ENCODE measurements at places on chromosomes 3 and 15.

- H3K27me3 ChIP-seq: peaks cover 33% of the 10 kb centered on the region
- no peak overlapping the region for H3K27ac ChIP-seq
- H3K36me3 ChIP-seq: peaks cover 3% of the 10 kb centered on the region
Observed at GRCh38 chr15:79540551-79540950, 108.4 kb downstream of the MINAR1 start.

GRCh38 chr3:141411251-141411771 is 43.0 kb downstream of the ZBTB38 start:
- H3K36me3 ChIP-seq: peaks cover 8% of the 10 kb centered on the region
- H3K27ac ChIP-seq: peak overlapping the region; percentile 98
- H3K27me3 ChIP-seq: no peaks in the 10 kb centered on the region
- peak overlapping the region; percentile 82 for H3K4me3 ChIP-seq
- DNase-seq: no peak

DNA sequence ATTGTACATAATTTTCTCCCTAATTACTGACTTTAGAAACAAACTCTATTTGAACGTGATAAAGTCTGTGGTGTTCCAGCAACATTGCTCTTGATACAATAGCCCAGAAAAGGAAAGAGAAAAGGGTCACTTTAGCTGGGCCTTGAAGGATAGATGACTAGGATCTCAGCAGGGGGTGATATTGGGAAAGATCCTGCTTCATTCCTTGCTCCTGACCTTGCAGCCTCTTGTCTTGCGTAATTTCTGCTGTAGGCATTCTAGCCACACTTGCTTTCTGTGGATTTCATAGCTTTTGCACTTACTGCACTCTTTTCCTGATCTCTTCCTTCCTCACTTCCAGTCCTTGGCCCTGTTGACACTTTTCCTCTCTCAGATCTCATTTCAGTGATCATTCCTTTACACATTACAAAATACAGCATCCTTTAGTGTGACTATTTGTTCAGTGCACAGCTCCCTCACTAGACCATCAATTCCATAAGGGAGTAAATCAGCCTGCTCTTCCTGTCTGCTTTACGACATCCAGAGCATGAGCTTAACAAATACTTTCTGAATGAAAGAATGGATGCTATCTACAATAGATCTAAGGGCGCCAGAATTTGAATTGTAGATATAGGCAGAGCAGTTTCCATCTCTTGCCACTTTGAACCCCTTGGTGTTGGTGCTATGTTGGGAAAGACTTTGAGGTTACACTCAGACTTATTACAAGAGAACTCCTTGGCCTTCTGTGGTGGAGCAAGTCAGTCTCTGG is 559.6 kb upstream of the MDFIC2 start:
- no peak for DNase-seq
- H3K27me3 ChIP-seq: peaks cover 5% of the 10 kb centered on the region
- H3K4me1 ChIP-seq: no peaks in the 10 kb centered on the region
- no peak overlapping the region for H3K4me3 ChIP-seq
- H3K27ac ChIP-seq: no peak overlapping the region
- H3K36me3 ChIP-seq: no peaks in the 10 kb centered on the region

- no peaks in the 10 kb centered on the region for H3K4me1 ChIP-seq
- H3K27ac ChIP-seq: no peak overlapping the region
- peaks cover 53% of the 10 kb centered on the region for H3K27me3 ChIP-seq
- no peak overlapping the region for H3K4me3 ChIP-seq
- DNase-seq: no peak
- H3K36me3 ChIP-seq: no peaks in the 10 kb centered on the region
Observed at GRCh38 chr15:81498294-81498693, 124.3 kb upstream of the TMC3 start.

DNA sequence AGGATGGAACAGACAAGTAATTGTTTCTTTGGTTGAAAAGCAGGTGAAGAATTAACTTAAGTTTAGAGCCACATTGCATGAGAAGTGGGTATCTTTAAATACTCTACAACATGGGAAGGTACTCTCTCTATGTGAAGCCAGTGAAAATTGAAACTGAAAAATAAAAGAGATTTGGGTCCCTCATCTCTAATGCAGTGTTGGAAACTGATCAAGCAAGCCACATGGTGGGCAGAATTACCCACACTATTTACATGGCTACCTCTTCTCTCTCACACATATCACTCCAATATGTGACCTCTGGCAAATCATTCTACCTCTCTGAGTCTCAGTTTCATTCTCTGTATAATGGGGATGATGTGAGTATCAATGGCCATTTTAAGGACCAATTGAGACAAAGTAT is 339.0 kb downstream of the IL5RA start:
- DNase-seq: no peak
- H3K27ac ChIP-seq: no peak overlapping the region
- no peaks in the 10 kb centered on the region for H3K36me3 ChIP-seq
- H3K4me3 ChIP-seq: no peak overlapping the region

DNA sequence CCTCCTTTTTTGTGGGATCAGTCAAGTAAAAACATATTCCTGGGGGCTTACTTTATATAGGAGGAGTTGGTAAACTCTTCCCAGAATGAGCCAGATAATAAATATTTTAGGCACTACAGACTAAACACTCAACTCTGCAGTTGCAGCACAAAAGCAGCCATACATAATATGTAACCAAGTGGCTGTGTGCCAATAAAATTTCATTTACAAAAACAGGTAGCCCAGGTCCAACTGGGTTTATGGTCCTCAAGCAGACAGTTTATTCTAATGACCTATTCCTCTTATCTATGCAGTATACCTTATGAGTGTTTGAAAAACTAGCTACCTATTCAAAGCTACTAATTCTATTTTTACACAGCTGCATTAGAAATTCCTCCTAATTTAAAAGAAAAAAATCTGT is 61.8 kb downstream of the FAIM start:
- H3K27ac ChIP-seq: no peak overlapping the region
- H3K4me1 ChIP-seq: peaks cover 7% of the 10 kb centered on the region
- H3K36me3 ChIP-seq: peaks cover 18% of the 10 kb centered on the region
- DNase-seq: no peak

- H3K4me3 ChIP-seq: no peak overlapping the region
- H3K36me3 ChIP-seq: no peaks in the 10 kb centered on the region
- no peaks in the 10 kb centered on the region for H3K27me3 ChIP-seq
Observed at GRCh38 chr3:195929452-195929851, 21.1 kb upstream of the TNK2 start.

- no peaks in the 10 kb centered on the region for H3K27me3 ChIP-seq
- H3K27ac ChIP-seq: no peak overlapping the region
- DNase-seq: no peak
Observed at GRCh38 chr3:172203522-172204258, 164.3 kb downstream of the FNDC3B start.

DNA sequence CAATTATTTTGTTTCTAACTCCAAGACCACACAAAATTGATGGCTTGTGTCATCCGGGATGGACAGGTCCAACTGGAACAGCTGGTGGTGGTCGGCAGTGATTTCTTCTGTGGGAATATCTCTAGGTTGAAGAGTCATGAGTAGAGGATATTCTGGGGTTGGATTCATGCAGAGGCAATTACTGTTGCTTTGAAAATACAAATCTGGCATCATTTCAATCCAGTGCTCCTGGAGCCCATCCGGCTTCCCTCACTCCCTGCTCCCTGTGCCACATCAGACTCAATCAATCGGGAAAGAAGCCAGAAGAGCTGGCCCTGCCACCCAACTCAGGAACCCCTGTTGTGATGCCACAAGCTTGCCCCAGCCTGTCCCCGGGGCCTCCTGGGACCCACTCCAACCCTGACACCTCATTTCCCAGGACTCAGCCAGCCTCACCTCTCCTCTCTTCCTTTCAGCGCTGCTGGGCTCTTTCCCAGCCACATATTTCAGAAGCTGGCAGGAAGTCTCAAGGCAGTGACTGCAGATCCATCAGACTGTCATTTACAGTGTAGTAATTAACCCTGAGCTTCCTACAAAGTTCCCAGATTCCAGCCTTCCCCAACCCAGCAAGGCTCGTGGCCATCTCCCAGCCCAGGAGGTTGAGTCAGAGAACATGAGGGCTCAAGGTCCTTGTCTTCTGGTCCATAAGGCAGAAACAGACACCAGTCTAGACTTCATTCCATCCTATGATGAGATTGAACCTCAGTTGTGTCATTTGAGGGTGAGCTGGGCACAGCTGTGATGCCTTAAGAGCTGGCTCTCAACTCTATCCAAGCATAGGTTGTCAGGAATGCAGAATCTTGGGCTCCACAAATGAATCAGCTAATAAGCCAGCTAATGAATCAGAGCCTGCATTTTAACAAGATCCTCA is 114.0 kb downstream of the FAM174B start:
- no peak overlapping the region for H3K27ac ChIP-seq
- DNase-seq: no peak
- no peaks in the 10 kb centered on the region for H3K36me3 ChIP-seq

DNA sequence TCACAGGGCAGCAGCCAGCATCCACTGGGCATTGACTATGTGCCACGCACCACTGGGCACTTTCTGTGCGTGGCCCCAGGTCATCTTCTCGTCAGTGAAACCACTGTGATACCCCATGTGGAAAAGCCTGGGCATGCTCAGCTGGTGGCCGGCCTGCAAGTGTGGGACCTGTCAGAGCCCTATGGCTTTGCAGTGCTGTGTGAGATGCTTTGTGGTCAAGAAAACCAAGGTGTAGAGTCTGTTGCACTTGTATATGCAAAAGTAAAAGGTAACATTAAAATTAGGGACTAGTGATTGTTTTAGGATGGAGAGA is 69.5 kb downstream of the PGPEP1L start:
- H3K27me3 ChIP-seq: no peaks in the 10 kb centered on the region
- DNase-seq: no peak
- peaks cover 3% of the 10 kb centered on the region for H3K36me3 ChIP-seq
- H3K4me1 ChIP-seq: no peaks in the 10 kb centered on the region

DNA sequence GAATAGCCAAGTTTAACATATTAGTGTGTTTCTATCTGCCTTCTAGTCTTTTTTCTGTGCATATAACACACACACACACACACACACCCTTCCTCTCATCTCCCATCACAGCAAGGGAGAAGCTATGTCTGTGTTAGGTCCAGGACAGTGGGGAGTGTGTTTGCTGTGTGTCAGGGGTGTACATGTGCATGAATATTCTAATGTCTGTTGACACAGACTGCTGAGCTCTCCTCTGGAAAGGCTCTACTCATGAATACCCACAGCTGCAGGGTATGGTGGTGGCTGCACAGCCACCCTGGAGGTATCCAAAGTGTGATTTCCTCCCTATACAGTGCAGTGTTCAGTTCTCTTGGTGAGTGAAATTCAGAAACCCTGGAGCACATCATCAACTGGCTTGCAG is 42.9 kb downstream of the ARNT2 start:
- H3K27ac ChIP-seq: no peak overlapping the region
- H3K4me3 ChIP-seq: no peak overlapping the region
- no peaks in the 10 kb centered on the region for H3K4me1 ChIP-seq
- no peak for DNase-seq

- peak overlapping the region; percentile 85 for H3K4me3 ChIP-seq
- H3K36me3 ChIP-seq: peaks cover 4% of the 10 kb centered on the region
- H3K27ac ChIP-seq: peak overlapping the region; percentile 90
Observed at GRCh38 chr15:67120009-67120838, 54.8 kb downstream of the SMAD3 start.

DNA sequence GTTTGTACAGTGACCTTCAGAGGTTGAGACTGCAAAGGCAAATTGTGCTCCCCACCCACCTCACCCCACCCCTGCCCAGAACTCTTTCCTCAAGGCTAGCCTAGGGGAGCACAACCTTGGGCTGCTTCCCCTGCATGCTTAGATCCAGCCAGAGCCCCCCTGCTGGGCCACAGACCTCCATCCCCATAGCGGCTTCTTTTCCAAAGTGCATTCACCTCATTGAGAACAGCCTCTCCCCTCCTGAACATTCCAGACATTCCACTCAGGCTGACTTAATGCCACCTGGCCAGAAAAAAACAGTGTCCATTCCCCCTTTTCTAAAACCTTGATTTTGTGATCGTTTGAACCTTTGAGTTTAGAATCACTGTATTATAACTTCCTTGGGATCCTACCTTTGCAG is 124.4 kb upstream of the TOPAZ1 start:
- no peak for DNase-seq
- H3K4me1 ChIP-seq: no peaks in the 10 kb centered on the region
- H3K4me3 ChIP-seq: no peak overlapping the region
- peaks cover 46% of the 10 kb centered on the region for H3K27me3 ChIP-seq
- peaks cover 3% of the 10 kb centered on the region for H3K36me3 ChIP-seq

DNA sequence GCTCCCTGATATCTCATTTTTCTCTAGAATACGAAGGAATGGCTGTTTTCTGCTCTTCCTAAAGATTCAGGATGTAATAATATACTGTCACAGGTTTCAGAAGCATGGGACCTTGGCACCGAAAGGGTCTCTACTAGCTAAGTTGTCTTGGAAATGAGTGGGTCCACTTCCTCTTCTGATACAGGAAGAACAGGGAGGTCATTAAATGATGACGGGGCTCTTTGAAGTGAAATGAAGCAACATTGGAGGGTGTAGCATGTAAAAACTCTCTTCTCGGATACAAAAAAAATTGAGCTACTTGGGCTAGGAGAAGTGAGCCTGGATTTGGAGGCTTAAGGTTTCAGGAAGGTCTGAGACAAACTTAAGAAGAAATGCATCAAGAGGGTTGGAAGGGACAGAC is 349.8 kb upstream of the TPRG1 start:
- no peak for DNase-seq
- H3K36me3 ChIP-seq: peaks cover 4% of the 10 kb centered on the region
- H3K27me3 ChIP-seq: no peaks in the 10 kb centered on the region
- no peak overlapping the region for H3K27ac ChIP-seq

DNA sequence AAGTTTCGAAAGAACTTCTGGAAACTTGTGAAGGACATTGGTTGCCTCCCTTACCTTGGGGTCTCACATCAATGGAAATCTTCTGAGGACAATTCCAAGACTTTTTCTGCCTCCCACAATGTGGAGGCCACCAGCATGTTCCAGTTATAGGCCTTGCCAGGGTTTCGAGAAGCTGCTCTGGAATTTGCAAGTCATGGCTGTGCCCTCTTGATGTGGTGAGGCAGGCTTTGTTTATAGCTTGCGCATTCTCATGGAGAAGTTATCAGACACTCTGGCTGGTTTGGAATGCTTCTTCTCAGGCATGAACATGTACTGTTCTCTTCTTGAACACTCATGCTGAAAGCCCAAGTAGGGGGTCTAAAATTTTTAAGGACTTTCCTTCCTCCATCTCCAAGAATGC is 4.1 kb downstream of the CXCR6 start:
- DNase-seq: no peak
- no peaks in the 10 kb centered on the region for H3K27me3 ChIP-seq
- H3K4me1 ChIP-seq: peaks cover 56% of the 10 kb centered on the region
- no peak overlapping the region for H3K4me3 ChIP-seq
- H3K27ac ChIP-seq: peak overlapping the region; percentile 83
- H3K36me3 ChIP-seq: peaks cover 5% of the 10 kb centered on the region

DNA sequence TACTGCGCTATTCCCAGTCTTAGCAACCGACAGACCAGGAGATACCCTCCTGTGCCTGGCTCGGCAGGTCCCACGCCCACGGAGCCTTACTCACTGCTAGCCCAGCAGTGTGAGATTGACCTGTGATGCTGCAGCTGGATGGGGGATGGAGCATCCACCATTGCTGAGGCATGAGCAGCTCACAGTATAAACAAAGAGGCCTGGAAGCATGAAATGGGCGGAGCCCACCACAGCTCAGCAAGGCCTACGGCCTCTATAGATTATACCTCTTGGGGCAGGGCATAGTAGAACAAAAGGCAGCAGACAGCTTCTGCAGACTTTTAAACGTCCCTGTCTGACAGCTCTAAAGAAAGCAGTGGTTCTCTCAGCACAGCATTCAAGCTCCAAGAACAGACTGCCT is 160.3 kb downstream of the ANXA2 start:
- DNase-seq: no peak
- peaks cover 34% of the 10 kb centered on the region for H3K27me3 ChIP-seq
- H3K4me1 ChIP-seq: peaks cover 3% of the 10 kb centered on the region
